GDM1 (cell line): ENCODE measurements at places on chromosomes 11 and 22.

DNA sequence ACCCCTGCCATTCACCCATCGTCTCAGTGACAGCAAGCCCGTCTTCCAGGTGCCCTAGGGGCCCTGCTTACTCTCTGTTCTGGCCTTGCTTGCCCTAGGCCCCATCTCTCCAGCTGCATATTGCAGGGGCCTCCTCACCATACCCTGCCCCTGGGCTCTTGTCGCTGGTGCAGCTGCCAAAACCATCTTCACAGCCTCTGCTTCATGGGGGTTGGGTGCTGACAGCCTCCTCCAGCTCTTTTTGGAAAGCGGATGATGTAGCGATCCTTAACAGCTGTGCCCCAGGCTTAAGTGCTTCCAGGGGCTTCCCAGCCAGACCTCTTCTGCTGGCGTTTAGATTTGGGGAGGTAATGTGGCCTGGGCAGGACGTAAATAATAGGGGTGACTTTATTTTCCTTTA, 61.2 kb upstream of the SUSD2 start:
- DNase-seq, result no peak

DNA sequence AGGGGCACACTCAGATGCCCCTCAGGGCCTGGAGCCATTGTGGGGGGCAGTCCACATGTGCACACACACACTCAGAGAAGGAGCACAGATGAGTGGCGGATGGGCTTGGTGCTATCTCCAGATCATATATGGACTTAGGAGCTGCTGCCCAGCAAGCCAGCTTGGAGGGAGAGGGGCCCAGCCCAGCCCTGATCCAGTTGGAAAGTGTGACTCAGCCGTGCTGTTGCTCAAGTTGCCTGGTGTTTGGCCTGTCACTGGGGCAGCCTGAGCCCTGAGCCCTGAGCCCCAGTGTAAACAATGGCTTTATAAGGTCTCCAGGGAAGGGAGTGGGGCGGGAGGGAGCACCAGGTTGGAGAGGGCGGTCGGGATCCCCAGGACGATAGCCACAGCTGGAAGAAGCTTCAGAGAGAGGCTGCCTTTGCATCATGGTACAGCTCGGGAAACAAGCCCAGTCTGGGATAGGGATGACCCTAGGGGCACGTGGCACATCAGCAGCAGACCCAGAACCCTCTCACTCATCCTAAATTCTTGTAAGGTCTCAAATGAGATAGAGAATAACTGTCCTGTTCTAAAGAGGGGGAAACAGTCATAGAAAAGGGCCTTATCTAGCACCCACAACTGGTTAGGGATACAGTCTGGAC, 4.8 kb downstream of the SELENOM start:
- no peak for DNase-seq

GRCh38 chr11:84372381-84372950, 1086.3 kb upstream of the CCDC90B start:
- DNase-seq, result no peak

DNA sequence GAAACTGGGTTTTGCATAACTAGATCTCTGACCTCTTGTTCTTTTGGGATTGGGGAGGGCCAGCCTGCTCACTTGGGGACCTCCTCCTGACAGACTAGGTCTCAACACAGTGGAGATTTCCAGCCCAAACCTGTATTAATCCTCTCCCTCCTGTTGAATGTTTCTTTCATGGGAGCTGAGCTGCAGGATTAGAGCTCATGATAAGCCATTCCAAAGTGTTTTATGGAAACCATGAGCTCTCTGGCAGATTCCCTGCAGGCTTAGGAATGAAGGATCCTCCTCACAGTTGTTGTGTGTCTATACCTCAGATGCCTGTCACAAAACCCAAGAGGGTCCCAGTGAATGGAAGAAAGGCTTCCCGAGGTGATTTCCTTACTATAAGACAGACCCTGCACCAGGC, 248.4 kb upstream of the B3GAT1 start:
- no peak for DNase-seq

DNA sequence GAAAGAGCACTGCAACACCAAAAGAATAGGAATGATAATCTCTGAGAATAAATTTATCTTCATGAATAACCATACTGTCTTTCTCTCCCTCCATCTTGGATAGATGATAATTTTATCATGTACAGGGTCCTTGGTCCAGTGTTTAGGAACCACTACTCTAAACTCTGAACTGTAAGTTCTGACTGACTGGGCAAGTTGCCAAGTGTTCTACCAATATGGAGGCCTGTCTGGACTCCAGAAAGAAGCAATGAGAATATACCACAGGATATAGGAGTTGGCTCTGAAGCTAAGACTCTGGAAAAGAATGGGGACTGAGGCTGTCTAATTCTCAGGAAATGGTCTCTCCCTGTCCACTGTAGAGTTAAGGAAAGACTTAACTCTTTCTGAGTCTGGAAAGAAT, 1.5 kb downstream of the FHIP1B start:
- DNase-seq, result no peak

DNA sequence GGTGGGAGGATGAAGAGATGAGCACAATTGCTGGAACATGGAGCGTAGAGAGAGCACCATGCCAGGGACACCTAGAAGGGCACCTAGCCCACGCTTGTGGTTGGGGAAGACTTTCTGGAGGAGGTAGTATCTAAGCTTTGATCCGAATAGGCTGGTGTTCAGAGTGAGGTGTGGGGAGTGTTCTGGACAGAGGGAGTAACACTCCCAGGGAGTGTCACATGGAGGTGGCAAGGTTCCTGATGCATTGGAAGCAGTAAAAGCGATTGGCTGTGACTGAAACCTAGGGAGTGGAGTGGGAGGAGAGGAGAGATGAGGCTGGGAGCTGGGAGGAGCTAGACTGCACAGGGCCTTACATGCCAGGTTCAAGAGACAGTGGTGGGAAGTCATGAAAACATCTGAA, 188.0 kb upstream of the NCAM1 start:
- no peak for DNase-seq

- no peak for DNase-seq
Observed at GRCh38 chr11:102410382-102410784, 42.2 kb downstream of the TMEM123 start.

GRCh38 chr22:50522208-50522805, 3.1 kb downstream of the SCO2 start:
- no peak for DNase-seq

GRCh38 chr11:67118181-67118766, 789 bp upstream of the KDM2A start:
- DNase-seq, result no peak

- DNase-seq, result no peak
Observed at GRCh38 chr11:75786101-75786736, 17.6 kb downstream of the DGAT2 start.

DNA sequence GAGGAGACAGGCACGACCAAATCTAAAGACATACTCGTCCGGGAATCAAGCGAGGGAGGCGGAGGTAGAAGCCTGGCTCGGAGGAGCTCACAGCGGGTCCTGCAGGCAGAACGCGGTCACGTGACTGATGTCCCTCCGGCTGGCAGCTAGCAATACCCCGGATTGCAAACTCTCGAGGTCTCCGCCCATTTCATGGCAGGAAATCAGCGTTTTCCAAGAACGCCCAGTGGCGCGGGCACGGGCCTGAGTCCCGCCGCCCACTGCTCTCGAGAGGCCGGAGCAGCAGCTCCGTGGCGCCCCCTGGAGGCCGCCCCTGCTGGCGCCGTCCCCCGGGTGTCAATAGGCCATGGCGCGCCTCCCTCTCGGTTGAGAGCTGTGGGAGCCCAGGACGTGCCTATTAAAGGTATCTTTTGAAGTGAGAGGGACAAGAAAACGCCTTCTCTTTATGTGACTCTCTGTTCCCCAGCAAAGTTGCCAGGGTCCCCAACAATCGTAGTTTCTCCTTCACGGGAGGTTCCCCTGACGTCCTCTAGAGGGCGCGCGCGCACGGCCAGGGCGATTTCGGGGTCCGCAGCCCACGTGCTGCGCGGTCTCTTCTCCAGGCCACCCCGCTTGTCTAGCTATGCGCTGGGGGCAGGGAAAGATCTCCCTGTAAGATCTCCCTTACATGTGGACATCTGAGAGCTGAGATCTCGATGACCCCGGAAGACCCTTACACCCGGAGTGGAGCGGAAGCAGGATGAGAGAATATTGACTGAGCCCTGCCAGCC, 37.3 kb upstream of the RBFOX2 start:
- peak; percentile 40 for DNase-seq

GRCh38 chr11:35031867-35032266, 107.1 kb upstream of the CD44 start:
- no peak for DNase-seq

GRCh38 chr22:43698403-43698802, 113.7 kb downstream of the EFCAB6 start:
- DNase-seq, result no peak

DNA sequence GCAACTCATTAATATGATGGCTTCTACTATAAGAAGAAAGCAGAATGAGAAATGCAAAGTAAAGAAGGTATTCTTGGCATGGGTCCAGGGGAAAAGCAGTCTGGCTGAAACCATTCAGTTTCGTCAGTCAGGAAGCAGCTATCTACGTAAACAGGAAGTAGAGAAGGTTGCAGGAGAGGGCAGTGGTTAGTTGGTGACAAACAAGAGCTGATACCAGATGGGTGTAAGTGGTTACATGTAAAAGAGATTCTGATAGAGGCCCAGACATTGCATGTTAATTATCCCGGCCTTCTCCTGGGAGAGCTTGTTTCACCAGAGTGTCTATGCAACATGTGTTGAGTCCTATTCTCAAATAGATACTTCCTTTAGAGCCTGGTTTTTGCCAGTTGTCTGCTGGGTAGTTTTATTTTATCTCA, 58.4 kb upstream of the PSMA1 start:
- peak; percentile 51 for DNase-seq

- no peak for DNase-seq
Observed at GRCh38 chr11:43842021-43842420, 38.6 kb upstream of the ALKBH3 start.

- DNase-seq, result no peak
Observed at GRCh38 chr11:113465786-113466185, 9.4 kb downstream of the DRD2 start.

DNA sequence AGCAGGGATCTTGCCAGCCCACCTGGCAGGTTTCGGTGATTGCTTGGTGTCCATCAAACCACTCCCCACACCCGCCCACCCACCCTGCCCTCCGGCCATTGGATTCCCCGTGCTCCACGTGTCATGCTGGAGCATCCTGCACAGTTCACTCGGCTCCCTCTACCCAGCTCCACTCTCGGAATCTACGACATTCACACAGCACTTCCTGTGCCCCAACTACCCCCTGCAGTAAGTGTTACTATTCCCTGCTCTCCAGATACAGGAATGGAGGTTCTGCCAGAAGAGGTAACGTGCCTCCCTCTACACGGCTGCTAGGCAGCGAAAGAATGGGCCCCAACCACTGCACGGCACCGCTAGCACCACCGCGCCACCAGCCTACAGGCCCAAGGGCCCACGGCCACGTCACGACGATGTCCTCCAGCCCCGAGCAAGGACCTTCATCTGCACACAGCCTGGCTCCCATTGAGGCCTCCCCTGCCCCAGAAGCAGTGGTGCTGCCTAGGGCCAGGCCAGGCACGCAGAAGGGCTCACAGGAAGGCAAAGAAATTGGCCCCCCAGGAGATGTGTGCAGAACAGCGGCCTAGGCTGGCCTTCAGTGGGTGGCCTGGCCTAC, 27.6 kb downstream of the WNT7B start:
- no peak for DNase-seq

- DNase-seq, result no peak
Observed at GRCh38 chr11:125954945-125955640, 9.2 kb downstream of the VSIG10L2 start.

DNA sequence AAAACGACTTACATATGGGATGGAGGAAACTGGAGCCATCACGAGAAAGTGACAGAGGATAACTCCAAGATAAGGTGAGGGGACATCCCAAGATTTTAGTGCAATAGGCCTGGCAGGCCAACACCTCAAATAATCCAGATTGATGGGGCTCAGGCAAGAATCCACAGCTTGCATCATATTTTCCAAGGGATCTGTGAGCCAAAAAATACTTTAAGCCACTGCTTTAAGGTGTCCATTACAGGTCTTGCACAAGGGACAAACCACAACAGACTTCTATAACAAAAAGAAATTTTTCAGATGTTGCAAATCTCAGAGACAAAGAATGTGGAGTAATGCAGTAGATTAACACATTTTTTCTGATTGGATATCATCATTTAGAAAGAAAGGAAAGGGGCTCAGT, 45.6 kb downstream of the DENND5A start:
- DNase-seq, result no peak

GRCh38 chr11:122796128-122796717, 42.1 kb upstream of the CRTAM start:
- peak; percentile 39 for DNase-seq

GRCh38 chr11:27004103-27004502, 10.2 kb downstream of the FIBIN start:
- DNase-seq, result no peak

DNA sequence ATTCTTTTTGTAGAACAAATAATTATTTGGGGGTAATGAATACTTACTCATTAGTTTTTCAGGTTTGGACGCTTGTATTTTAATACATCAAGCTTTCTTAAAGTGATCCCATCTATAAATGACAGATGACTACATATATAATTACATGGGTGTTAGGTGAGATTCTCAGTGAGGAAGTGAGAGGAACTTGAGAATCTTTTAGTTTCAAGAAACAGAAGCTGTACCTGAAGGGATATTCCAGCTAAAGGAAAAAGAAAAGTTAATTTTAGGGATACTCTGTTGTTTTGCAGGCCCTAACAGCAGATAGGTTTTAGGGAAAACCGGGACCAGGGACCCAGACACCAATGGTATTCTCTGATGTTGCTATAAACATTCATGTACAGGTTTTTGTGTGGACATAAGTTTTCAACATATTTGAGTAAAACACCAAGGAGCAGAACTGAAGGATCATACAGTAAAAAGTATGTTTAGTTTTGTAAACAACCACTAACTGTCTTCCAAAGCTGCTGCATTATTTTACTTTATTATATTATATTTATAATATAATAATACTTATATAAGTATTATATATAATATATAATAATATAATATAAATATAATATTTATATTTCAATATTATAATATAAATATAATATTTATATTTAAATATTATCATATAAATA, 24.1 kb upstream of the PHOX2A start:
- DNase-seq, result no peak

GRCh38 chr11:86625544-86625943, 46.9 kb downstream of the ME3 start:
- no peak for DNase-seq

DNA sequence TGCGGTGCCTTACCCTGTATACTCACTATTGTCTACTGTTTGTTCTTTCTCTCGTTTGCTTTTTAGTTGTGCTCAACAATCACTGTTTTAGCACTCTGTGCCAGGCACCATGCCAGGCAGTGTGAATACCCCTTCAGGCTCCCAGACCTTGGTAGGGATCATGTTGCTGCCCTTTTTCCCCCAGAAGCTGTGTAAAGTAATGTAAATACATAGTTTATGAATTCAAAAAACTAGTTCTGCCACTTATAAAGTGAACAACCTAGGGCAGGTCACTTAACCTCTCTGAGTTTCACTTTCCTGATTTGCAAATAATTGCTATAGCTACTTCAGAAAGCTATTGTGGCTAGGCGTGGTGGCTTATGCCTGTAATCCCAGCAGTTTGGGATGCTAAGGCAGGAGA, 81.0 kb upstream of the CTSC start:
- DNase-seq, result no peak

GRCh38 chr11:104075706-104076105, 39.3 kb downstream of the DDI1 start:
- DNase-seq, result no peak

GRCh38 chr22:35066768-35067167, 810 bp downstream of the ISX start:
- no peak for DNase-seq

GRCh38 chr11:91023731-91024130, 800.9 kb upstream of the CHORDC1 start:
- no peak for DNase-seq

GRCh38 chr11:45365961-45366618, 79.9 kb upstream of the SYT13 start:
- no peak for DNase-seq
